ENCODE measurements at places on chromosomes 12 and 14.

DNA sequence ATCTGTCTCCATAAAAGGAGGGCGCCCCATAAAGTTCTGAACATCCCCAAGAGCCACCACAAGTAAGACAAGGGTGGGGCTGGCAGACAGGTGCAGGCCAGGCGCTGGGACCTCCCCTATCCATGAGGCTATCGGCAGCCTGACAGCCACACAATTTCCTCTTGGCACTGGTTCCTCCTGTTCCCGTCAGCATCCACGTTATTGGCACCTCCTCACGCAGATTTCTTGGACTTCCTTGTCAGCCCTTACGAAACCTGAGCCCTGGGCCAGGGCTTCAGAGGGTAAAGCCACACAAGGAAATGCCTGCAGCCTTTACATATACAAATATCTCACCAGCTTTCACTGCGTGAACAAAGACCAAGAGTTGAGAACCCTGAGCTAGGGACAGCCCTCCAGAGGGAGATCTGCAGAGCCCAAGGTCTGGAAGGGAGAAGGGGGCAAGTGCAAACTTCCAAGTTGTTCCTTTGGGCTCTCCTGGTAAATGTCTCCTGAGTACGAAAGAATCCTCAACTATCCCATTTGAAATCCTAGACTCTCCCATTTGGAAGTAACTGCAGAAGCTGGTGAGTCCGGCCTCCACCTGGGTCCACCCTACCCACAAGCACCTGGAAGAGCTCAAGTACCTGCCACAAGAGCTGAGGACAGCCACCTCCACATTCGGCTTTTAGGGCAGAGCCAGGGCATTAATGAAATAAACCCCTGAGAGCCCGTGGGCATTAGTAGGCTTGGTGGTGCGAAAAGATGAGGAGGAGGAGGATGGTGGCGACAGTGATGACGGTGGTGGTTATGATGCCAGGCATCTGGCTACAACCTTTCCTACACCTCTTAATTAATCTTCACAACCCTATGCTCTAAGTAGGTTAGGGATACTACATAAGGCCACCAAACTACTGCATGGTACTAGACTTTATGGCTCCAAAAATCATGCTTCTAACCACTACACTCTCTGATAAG, 5.5 kb upstream of the TC2N start:
- DNase-seq: no peak

DNA sequence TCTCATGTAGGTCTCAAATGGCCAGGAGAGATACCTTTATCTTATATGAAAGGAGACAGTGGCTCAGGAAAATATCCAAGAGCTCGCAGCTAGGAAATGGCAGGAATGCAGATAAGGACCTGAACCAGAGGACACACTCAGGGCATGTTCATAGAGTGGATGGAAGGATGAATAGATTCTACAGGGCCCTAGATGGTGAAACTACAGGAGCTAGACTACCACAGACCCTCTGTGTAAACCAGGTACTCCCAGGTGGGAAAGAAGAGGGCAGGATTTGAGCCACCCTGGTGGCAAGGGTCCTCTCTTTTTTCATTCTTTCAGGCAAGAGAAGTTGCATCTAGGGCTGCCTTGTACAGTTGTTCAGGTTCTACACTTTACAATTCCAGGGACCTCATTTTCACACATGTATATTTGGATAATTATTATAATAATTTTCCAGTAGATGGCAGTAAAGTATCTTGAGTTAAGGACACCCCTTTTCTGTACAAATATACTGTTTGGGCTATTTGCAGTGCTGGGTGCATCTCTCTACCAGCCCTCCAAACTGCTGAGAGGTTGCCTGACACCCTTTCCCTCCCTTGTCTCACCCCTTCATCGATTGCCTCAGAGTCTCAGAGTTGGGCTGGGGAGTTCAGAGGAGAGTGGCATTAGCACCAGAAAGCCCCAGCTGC, 10.5 kb upstream of the ZDHHC22 start:
- DNase-seq: no peak

- no peak for DNase-seq
Observed at GRCh38 chr12:51371295-51371953, 19.8 kb downstream of the GALNT6 start.

DNA sequence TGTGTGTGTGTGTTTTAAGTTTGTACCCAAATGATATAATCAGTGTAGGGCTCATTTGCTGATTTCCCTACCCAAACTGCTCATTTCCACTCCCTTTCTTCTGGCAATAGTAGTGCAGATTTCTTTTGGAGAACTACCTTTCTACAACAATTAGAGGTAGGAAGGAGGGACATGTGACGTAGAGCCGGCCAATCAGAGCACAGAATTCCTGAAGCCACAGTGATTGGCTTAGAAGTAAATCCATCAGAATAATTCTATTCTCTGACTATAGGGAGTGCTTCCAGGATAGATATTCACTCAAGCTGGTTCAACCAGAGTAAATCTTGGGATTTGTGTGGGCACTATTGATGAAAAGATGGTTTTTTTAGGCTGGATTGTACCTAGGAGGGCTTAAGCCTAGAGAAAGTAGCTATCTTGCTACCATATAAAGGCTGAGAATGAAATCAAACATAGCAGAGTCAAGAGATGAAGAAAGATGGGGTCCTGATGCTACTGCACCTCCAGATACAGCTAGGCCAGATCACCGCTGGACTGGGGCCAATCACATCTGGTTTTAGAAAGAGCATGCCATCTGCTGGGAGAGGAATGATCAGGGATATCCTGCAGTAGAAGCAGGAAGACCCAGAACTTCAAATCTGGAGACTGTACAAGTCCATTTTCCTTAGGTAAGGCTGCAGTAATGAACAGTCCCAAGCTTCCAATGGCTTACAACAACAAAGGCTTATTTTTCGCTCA, 54.1 kb upstream of the NUAK1 start:
- no peak for DNase-seq

DNA sequence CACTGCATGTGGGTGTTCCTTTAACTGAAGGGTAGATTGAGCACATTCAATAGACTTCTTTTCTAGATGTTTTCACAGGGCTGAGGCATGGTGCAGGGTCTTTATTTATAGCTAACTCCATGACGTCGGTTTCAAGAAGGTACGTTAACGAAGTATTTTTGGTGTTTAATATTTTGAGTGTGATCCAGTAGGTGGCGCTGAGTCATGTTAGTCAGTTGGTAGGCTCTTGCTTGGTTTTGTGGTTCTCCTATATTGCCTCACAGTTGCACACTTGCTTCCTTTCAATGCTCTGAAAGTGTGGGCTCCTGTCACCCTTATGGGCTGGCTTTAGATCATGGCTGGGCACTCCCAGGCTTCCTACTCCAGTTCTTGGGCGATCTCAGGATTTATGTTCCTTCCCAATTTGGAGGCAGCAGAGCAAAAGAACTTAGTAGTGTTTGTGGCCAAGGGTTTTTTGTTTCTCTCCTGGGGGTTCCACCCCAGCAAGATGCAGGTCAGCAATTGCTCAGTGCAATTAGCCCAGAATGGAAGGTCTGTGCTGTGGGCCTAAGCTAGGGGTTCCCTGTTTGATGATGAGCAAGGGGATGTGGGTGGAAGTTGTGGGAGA, 471.6 kb upstream of the FOXG1 start:
- DNase-seq: no peak

GRCh38 chr12:65825507-65826352, 1.4 kb downstream of the HMGA2 start:
- DNase-seq: no peak
